Activated CD4-positive, alpha-beta T cell treated with anti-CD3 and anti-CD28 coated beads, Interleukin-2, amount 10 ng/mL, durations not matched to agents 7 days and 5 days (primary cell): ENCODE measurements at places on chromosomes 7 and 10. TPM values are rescaled to one million over a fixed set of nuclear protein-coding genes. Genes with fewer than 3 reads are reported as not detected.

DNA sequence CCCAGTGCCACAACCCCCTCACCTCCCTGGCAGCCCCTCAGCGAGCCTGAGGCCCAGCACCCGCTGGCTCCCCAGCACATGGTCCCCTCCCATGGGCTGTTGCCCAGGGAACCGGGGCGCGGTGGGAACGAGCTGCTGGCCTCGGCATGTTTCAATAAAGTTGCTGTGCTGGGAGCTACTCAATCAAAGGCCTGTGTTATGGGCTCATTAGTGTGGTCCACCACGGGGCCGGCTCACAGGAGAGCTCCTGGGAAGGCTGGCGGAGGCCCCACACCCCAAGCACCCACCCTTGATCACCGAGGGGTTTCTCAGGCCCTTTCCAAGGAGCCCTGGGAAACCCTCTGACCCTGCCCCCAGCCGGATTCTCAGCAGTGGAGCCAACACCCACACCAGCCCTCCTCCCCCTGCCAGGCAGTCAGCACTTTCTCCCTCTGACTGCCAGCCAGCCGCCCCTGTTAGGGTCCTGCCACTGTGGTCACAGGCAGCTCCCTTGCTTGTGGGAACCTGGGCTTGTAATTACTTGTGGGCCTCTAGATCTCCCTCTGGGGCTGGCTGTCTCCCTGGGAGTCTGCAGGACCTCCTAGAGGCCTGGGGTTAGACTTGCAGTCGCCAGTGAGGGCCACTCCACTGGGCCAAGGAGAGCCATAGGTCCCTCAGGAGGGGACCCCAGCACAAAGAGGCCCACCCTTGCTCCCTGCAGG lies 24.8 kb upstream of the TRIM8 start:
- no peaks in the 10 kb centered on the region for H3K27me3 ChIP-seq
- no peak for DNase-seq
- H3K4me1 ChIP-seq = peaks cover 7% of the 10 kb centered on the region
- peaks cover 4% of the 10 kb centered on the region for H3K36me3 ChIP-seq
- no peak overlapping the region for H3K27ac ChIP-seq

GRCh38 chr7:8442814-8443304 lies 9.4 kb downstream of the NXPH1 start:
- peak; percentile 74 for DNase-seq
- peak overlapping the region; percentile 77 for H3K27ac ChIP-seq
- H3K4me1 ChIP-seq = peaks cover 9% of the 10 kb centered on the region
- H3K27me3 ChIP-seq = peaks cover 64% of the 10 kb centered on the region
- H3K4me3 ChIP-seq = peak overlapping the region; percentile 50

GRCh38 chr7:102413611-102414010 lies 17.4 kb downstream of the PRKRIP1 start:
- peaks cover 68% of the 10 kb centered on the region for H3K36me3 ChIP-seq
- peak overlapping the region; percentile 75 for H3K27ac ChIP-seq
- no peak overlapping the region for H3K4me3 ChIP-seq
- H3K4me1 ChIP-seq = peaks cover 59% of the 10 kb centered on the region

DNA sequence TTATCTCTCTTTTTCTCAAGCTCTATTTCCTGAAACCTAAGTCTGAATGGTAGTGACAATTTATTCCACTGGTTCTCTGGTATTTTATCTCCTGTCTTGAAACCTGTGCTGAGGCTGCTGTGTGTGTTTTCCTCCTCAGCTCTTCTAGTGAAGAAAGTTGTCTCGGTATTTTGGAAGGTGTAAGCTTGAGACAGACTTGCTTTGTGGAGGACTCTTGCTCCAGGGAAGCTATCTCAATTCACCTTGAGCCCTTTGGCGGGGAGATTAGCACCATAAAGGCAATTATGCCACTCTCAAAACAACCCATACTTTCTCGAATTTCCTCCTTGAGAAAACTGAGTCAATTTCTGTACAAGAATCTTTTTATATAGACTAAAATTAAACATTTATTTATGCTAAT lies 141.6 kb downstream of the THSD7A start:
- DNase-seq = no peak
- H3K36me3 ChIP-seq = no peaks in the 10 kb centered on the region
- H3K4me1 ChIP-seq = no peaks in the 10 kb centered on the region
- H3K27ac ChIP-seq = no peak overlapping the region
- H3K4me3 ChIP-seq = no peak overlapping the region

DNA sequence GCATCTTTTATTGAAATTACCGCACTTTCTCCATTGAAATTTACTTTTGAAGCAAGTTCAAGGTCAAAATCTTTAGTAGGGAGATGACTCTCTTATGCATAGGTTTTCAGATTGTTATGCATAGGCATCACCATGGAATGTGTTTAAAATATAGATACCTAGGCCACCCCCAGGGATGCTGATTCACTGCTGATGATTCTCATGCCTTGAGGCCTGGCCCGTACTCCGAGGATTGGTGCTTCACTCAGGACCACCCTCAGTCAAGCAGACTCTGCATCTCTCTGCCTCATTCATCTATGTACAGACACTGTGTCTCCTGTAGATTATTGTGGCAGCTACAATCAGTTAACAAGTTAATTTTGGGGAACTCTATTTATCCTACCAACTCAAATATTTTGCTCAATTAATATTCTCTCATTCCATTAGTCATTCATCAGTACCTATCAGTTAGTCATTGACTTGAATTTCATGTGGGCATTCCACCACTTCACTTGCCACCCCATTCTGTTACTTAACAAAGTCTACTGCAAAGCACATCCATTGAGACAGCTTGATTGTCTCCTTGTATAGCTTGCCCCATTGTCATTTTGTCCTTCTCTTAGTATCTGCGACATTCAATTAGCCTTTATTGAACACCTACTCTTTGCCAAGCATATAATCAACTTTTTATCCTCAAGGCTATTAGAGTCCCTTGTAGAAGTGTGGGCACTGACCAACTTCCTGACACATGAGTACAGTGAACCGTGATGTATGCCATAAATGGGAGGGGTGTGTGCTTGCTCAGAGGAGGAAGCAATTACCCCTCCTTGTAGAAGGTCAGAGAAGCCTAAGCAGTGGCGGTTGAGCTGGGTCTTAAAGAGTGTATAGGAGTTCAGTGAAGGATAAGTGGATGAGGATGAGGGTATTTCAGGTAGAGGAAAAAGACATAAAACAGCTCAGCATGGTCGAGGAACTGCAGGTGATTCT lies 255.6 kb upstream of the BMPER start:
- H3K4me1 ChIP-seq = no peaks in the 10 kb centered on the region
- H3K4me3 ChIP-seq = no peak overlapping the region
- no peak for DNase-seq
- no peaks in the 10 kb centered on the region for H3K36me3 ChIP-seq
- H3K27ac ChIP-seq = no peak overlapping the region

Gene ACTL6B
- total RNA-seq = not detected

DNA sequence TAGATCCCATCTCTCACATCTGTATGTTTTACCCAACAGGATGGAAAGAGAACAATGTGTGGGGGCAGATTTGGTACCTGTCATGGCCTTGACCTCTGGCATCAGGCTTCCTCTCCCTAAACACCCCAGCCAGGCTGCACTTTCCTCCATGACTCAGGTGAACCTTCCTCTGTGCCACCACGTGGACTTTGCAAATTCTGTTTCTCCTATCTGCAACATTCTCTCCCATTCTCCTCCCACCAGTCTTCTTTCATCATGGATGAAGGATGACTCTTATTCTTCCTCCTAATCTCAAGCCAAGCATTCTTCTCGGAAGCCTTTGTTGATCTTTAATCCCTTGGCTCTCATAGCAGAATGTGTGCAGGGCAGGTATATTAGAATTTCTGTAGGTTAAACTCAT lies 355.4 kb downstream of the KCNMA1 start:
- peaks cover 16% of the 10 kb centered on the region for H3K4me1 ChIP-seq
- peaks cover 27% of the 10 kb centered on the region for H3K27me3 ChIP-seq
- H3K4me3 ChIP-seq = no peak overlapping the region
- no peaks in the 10 kb centered on the region for H3K36me3 ChIP-seq

Gene SPDYE11
- total RNA-seq = not detected

GRCh38 chr7:137331378-137331777 lies 12.2 kb downstream of the PTN start:
- H3K4me3 ChIP-seq = no peak overlapping the region
- H3K27ac ChIP-seq = no peak overlapping the region
- no peaks in the 10 kb centered on the region for H3K27me3 ChIP-seq
- no peaks in the 10 kb centered on the region for H3K4me1 ChIP-seq
- no peak for DNase-seq
- no peaks in the 10 kb centered on the region for H3K36me3 ChIP-seq

GRCh38 chr7:151125846-151126481 lies 39.7 kb downstream of the AGAP3 start:
- no peak for DNase-seq
- no peak overlapping the region for H3K4me3 ChIP-seq
- peaks cover 5% of the 10 kb centered on the region for H3K4me1 ChIP-seq
- H3K27me3 ChIP-seq = no peaks in the 10 kb centered on the region
- no peaks in the 10 kb centered on the region for H3K36me3 ChIP-seq

GRCh38 chr7:45451342-45452035 lies 122.7 kb upstream of the ADCY1 start:
- H3K36me3 ChIP-seq = no peaks in the 10 kb centered on the region
- no peak overlapping the region for H3K27ac ChIP-seq
- DNase-seq = no peak
- H3K4me1 ChIP-seq = no peaks in the 10 kb centered on the region
- peaks cover 21% of the 10 kb centered on the region for H3K27me3 ChIP-seq

DNA sequence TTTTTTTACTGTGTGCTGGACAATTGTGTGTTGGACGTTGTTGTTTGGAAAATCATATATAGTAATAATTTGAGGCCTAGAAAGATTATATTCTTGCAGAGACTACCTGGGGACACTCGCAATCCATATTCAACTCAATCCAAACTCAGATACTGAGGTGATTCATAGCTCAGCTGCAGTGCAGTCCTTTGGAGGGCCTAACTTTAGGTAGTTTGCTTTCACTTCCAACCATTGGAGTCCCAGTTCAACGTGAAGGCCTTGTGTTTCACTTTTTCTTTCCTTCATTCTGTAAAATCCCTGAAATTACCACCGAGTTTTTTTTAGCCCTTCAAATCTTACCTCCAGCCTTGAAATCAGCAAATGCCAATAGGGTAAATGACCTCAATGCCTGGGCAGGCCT lies 32.3 kb downstream of the ATRNL1 start:
- no peaks in the 10 kb centered on the region for H3K27me3 ChIP-seq
- no peak overlapping the region for H3K4me3 ChIP-seq
- no peaks in the 10 kb centered on the region for H3K4me1 ChIP-seq
- no peaks in the 10 kb centered on the region for H3K36me3 ChIP-seq
- DNase-seq = no peak

Gene MRLN
- not detected for total RNA-seq

DNA sequence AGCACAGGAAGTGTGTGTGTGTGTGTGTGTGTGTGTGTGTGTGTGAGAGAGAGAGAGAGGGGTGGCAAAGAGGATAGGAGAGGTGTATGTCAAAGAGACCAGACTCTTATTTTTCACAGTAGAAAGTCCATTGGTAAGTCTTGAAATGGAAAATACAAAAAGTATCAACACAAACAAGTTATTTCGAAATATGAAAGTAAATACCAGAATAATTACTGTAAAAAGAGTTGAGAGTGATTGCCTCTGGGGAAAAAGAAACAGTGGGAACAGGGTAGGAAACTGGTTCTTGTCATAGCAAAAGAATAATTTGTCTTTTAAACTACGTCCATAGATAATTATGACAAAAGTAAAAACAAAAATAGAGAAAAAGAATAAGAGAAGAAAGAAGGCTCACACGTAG lies 29.0 kb upstream of the EIF5AL1 start:
- H3K4me1 ChIP-seq = no peaks in the 10 kb centered on the region
- H3K27ac ChIP-seq = no peak overlapping the region
- no peak overlapping the region for H3K4me3 ChIP-seq
- DNase-seq = no peak
- H3K27me3 ChIP-seq = peaks cover 21% of the 10 kb centered on the region
- no peaks in the 10 kb centered on the region for H3K36me3 ChIP-seq

Gene SFTPA2
- not detected for total RNA-seq

DNA sequence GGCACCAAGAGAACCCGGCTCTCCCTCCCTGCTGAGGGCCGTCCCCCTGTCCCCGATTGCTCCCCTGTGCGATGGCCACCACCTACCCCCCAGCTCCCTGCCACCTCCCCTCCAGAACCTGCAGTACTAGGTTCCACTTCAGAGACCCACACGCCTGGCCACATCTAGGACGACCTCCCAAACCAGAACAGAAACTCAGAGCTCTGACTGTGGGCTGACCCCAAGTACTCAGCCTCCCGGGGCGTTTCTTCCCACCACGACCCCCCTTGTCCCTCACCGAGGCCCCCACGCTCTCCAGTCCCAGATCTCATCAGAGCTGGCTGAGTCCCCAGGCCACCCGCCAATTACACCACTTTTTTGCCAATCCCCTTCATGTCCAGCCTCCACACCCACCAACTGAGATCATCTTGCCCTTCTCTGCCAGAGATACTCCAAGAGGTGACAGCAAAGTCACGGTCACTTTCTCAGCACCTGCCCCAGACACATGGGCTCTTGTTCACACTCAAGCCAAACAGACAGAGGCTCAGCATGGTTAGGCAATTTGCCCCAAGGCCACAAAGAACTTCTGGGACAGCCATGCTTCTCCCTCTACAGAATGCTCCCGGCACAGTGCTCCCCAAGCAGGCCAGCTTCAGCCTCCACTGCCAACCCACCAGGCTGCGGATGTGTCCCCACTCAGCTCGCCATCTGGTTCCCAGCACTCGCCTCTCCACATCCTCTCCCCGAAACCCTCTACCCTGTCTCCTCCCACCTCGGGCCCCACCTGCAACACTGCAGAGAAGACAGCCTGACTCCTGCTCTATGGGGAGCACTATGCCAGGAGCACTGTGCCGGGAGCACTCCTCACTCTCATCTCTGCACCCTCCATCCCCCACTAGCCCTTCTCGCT lies 4.7 kb downstream of the TMEM120A start:
- H3K36me3 ChIP-seq = peaks cover 3% of the 10 kb centered on the region
- peaks cover 4% of the 10 kb centered on the region for H3K4me1 ChIP-seq
- H3K27ac ChIP-seq = no peak overlapping the region
- H3K4me3 ChIP-seq = no peak overlapping the region
- DNase-seq = no peak

Gene CPN1
- total RNA-seq = not detected

Gene ADCY1
- total RNA-seq = 0.99 TPM

- H3K27me3 ChIP-seq = peaks cover 2% of the 10 kb centered on the region
- H3K36me3 ChIP-seq = no peaks in the 10 kb centered on the region
- no peak overlapping the region for H3K27ac ChIP-seq
- no peak for DNase-seq
- no peak overlapping the region for H3K4me3 ChIP-seq
Measured at GRCh38 chr10:13674645-13675588, 88.2 kb downstream of the PRPF18 start.

- no peaks in the 10 kb centered on the region for H3K36me3 ChIP-seq
- H3K27ac ChIP-seq = no peak overlapping the region
- no peak for DNase-seq
- no peak overlapping the region for H3K4me3 ChIP-seq
- peaks cover 1% of the 10 kb centered on the region for H3K27me3 ChIP-seq
Measured at GRCh38 chr10:97574374-97575126, 2.0 kb downstream of the ANKRD2 start.
